ENCODE measurements at places on chromosomes 5 and 9.

GRCh38 chr5:115381911-115382662, 85.6 kb upstream of the CCDC112 start:
- no peak for DNase-seq

DNA sequence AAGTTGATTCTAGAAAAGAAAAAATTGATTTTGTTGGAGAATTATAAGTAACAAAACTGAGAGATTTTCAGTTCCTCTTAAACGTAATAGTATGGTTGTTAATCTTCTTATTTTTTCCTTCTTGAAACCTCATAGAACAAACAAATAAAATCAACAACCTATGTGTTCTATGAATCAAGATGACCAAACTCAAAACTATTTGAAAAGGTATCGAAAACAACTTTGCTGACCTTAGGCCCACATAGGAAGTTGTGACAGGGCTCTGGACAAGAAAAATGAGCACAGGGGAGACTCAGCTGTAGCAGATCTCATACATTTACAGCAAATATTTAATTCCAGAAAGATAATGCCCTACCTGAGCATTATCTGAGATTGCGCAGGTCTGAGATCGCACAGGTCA, 169.4 kb upstream of the CCNH start:
- no peak for DNase-seq

DNA sequence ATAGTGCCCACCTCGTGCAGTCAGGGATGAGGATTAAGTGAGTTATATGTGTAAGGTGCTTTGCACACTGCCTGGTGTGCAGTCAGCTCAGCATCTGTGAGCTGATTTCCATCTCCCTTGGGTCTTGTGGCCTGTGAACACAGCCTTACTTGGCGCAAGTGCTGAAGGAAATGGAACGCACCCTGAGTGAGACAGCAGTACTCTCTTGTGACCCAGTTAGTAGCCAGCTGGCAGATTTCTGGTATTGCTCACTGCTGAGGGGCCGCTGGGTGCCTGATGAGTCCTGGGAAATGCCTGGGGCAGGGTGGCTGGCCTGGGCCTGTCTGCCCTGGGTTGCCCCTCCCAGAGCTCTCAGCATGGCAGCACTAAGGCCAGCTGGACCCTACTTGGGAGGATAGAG, 90.9 kb upstream of the BOD1 start:
- peak; percentile 82 for DNase-seq

GRCh38 chr9:110908894-110909293, 129.4 kb downstream of the LPAR1 start:
- DNase-seq, result no peak

DNA sequence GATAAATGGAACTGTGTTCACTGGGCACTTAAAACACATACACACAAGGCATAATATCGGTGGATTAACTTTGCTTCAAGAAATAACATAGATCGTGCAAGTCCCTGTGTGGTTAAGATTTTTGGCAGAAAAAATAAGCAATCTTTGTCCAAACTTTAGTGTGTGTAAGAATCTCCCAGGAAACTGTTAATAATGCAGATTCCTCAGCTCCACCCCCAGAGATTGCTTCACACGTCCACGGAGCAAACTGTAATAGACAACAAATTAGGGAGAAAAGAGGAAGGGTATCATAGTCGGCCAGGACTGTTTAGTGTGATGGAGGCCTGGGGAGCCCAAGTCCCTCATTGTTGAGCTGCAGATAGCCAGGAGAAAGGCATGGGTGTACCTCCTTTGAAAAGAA, 84.8 kb downstream of the PJA2 start:
- no peak for DNase-seq

DNA sequence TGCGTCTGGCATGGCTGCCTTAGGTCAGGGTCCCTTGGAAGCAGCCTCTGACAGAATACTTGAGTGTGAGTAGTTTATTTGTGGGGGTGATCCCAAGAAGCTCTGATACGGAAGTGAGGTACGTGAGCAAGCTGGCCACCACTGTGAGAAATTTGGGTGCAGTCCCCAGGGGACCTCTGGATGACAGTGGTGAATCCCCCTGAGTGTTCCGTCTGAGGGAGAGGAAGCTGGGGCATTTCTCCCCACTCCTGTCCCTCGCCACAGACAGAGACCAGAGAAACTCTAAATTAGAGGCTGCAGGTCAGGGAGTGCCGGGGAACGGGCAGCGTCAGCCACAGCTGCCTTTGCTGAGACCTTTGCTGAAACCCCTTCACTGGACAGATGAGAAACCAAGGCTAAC, 155.9 kb upstream of the COL5A1 start:
- no peak for DNase-seq

DNA sequence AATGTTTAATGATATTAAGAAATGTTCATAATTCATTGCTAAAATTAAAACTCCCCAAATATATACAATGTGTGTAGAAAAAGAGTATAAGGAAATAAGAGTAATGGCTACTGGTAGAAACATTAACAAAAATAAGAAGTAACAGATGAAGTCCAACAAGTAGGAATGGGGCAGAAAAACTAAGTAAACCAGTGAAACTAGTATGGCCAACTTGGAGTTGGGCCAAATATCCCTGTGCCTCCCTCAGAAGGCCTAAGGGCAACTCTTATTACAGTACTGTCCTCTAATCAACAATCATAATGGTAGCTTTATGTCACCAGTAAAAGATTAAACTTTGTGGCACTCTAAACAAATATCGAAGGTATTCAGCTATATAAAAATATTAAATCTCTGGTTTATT, 93.5 kb downstream of the SSBP2 start:
- DNase-seq, result no peak

DNA sequence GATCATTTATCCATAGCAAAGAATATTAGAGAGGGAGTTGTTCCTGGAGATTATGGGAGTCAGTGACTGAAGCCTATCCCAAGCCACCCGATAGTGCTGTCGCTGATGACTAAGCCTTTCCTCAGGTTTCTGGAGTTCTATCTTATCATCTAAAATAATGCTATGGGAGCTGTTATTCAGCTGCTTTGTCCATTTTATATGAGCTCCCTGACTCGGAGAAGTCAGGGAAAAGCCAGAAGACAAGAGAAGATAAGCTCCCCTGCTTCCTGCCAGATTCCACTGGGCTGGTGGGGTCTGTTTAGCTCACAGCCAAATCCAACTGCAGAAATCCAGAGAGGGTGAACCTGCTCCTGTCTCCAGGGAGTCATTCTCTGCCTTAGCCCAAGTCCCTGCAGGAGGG, 148.2 kb downstream of the DROSHA start:
- no peak for DNase-seq

- DNase-seq, result no peak
Measured at GRCh38 chr5:146193285-146193684, 10.1 kb upstream of the RBM27 start.

DNA sequence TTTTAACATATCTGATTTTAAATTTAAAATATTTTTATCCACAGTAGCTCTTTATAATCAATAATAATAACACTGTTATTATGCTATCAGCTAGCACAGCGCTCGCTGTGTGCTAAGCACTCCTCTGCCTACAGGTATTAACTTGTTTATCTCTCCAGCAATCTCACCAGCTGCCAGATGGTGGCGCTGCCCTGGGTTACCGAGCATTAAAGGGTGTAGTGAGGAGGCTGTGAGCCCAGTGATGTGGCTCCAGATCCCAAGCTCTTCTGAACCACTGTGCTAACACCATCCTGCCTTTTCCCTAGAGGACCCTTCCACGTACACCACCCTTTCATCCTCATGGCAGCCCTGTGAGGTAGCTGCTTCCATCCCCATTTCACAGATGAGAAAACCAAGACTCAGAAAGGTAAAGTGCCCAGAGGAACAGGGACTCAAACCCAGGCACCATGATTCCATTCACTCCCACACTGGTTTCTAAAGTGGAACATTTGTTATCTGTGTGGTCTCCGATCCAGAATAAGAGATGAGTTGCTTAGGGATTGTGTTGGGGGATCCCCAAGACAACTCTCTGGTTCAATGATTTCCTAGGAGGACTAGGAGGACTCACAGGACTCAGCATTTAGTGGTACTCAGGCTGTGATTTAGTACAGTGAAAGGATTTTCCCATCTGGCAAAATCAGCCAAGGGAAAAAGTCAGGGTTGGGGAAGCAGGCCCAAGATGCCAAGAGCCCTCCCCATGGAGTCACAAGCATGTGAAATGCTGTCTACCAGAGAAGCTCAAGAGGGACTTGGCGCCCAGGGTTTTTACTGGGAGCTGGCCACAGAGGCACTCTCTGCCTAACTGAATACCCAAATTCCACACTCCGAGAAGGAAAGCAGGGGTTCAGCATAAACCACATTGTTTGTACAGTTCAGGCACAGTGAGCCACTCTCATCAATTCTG, 7.0 kb downstream of the IGFBPL1 start:
- no peak for DNase-seq

- no peak for DNase-seq
Measured at GRCh38 chr5:135545099-135545498, 9.3 kb upstream of the NEUROG1 start.

- DNase-seq, result no peak
Measured at GRCh38 chr9:9750719-9751118, 862.1 kb downstream of the PTPRD start.

GRCh38 chr9:116821633-116822229, 134.6 kb downstream of the TRIM32 start:
- DNase-seq, result no peak

GRCh38 chr9:86700629-86701028, 246.7 kb downstream of the GAS1 start:
- no peak for DNase-seq

DNA sequence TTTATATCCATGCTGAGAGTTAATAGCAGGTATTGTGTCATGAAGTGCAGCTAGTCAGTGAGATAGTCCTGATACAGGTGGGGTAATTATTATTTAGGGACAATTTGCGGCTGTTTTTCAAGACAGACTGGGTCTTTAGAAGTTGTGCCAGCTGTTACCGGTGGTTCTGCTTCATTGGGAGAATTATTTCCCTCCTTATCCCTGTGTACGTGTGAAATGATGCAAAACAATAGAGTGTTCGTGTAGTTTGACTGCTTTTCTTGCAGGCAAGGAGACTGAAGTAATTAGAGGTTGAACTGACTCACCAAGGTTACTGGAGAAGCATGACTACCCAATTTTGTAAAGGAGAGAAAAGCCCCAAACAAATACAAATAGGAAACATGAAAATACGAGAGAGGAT, 101.7 kb downstream of the ARRDC3 start:
- DNase-seq, result no peak

DNA sequence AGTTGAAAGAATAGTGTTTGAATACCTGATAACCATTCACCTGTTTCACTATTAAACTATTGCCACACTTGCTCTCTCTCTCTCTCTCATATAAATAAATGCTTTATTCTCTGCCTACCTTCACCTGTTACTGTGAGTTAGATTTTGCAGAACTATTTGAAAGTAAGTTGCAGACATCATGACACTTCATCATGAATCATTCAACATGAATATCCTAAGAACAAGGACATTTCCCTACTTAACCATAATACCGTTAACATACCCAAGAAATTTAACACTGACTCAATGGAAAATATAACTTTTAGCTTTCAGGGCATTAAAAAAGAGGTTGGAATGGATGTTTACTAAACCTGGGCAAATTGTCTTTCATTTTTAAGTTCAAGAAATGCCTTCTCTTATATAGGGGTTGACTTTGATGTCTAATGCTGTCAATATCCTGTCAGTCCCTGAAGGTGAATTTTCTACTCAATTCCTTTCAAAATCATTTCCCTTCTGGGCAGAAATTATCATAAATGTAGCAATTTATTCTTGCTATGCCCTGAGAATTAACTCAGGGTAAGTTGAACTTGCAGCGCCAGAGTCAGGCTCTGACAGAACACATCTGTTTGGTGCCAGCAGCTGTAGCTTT, 582.6 kb upstream of the TLE4 start:
- DNase-seq, result no peak

- no peak for DNase-seq
Measured at GRCh38 chr5:32531885-32532520, 53.4 kb upstream of the SUB1 start.

DNA sequence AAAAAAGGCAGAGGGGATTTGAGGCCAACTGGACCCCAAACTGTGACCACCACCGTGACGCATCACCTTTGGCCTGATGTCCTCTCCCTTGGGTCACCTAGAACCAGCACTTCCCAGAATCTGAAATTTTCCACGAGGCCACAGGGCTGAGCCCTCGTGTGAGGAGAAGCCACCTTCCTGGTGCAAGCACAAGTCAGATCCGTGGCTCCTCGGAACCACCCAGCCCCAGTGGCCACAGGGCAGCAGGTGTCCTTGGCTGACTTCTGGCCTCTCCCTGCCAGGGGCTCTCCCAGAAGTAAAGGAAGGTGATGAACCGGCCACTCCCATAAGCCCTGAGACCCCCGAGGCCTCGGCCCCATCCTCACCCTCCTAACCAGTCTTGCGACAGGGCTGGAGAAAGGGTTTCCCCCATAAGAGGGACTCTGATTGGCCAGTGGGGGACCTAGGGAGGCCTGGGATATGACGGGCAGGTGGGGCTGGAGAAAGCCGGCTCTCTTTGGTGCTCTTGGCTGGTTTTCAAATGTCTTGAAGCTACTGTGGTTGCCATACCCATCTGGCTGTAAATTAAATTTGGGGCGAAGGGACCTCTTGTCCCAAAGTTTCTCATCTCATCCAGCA, 20.9 kb upstream of the HMCN2 start:
- no peak for DNase-seq

- no peak for DNase-seq
Measured at GRCh38 chr9:10721301-10721700, 108.5 kb upstream of the PTPRD start.

GRCh38 chr9:4680750-4681149, 1.4 kb downstream of the CDC37L1 start:
- DNase-seq, result no peak

DNA sequence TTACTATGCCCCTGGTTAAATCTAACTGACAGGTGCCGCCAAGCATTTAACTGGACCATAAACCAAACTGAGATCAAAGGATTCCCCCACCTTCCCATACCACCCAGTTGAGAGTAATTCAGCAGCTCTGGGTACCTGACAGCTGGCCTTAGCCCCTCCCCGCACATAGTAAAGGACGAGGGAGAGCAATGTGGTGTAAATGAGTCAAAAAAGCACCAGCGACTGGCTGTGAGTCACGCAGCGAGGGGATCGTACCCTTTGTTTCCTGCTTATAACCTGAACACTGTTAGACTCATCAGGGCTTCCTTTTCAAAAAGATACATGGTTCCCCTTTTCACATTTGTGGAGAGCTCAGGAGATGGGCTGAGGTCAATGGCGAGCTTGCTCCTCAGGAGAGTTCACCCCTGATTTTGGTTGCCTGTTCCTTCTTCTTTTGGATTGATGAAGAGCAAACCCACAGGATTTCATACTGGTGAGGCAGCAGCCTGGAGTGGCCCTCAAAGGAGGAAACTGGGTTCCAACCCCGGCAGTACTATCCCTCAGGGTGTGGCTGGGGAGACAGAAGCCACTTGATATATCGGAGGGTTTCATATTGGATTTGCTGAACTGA, 71.5 kb downstream of the ANKRD33B start:
- DNase-seq, result no peak

- DNase-seq, result no peak
Measured at GRCh38 chr5:66848749-66849641, 252.8 kb downstream of the MAST4 start.

DNA sequence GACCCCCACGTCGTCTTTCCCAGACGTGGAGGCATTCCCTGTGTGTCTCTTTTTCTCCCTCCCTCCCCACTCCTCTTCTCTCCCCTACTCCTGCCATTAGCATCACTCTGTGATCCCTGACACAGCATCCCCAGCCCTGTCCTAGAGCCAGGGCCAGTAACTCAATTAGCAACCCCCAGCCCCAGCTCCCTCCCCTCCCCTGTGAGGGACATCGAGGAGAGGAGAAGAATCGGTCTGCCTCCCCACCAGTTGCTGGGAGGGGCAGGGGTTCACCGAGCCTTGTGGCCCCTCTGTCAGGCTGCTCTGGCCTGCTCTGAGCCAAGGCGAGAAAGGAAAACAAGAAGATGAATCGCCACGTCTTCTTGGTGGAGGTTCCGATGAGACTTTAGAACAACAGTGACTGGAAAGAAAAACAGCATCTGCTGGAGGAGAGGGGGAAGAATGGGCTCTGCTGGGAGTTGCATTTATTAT, 123.1 kb downstream of the PAPPA start:
- DNase-seq, result no peak
